ENCODE measurements at places on chromosomes 2 and 18.

DNA sequence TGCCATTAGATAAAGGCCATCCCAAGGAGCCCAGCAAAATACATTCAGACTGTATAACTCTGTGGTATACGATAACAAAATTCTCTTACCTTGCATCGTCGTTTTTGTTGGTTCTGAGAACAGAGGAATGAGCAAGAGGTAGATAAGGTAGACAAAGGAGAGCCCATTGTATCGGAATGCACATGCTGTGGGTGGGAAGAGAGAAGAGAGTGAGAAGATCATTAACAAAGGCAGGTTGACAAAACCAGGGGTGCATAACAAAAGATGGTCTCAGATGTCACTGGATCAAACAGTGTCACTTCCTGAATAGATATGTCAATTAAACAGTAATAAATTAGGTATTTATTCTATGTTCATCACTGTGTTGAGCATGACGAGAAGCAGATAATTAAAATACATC lies 83.3 kb downstream of the PIEZO2 start:
- DNase-seq: no peak

DNA sequence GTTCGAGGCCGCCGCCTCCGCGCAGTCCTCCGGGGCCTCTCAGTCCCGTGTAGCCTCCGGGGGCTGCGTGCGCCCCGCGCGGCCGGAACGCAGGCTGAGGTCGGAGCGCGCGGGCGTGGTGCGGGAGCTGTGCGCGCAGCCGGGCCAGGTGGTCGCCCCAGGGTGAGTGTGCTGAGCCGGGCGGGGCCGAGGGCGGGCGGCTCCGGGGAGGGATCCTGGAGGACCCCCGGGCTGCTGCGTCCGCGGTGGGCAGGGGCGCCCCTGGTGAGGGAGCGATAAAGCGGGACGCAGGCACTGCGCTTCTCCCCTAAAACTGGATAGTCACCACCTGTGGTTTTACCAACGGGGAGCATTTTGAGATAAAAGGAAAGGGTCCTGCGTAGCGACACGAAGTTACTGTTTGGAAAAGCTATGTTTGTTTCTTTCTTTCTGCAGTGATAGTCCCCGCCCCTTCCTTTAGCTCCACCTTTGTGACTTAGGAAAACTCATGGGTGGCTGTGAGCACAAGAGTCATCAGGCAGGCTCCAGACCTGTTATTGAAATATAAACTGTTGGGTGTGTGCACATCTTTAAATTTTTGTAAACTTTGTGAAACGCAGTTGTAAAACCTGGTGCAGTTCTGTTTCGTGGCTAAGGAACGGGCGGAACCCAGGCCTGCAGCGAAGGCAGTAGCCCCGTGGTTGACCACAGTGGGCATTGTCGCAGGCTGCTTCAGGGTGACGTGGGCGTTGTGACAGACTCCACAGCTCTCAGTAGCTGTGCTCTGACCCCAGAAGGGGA lies 687 bp downstream of the CTDP1 start:
- no peak for DNase-seq

DNA sequence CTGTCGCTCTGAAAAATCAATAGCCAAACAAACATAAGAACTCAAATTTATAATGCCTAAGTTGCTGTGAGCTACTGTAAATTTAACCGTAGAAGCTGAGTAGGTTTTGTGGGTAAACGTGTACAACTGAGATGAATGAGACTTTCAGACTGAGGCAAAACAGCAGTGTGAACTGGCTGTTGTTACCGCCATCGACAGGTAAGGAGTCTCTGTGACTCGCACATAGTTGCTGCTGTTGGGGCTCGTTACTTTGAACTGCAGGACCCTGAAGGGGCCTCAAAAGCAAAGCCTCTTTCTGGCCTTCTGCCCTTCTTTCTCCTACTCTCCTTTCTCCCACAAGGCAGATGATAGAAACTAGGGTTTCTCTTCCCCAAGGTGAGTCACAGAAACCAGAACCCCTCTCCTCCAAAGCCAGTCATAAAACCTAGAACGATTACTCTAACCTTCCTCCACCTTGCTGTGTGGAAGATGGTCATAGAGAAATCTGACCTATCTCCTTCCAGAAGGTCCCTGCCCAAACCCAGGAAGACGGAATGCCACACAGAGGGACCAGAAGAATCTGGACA lies 101.2 kb downstream of the DLGAP1 start:
- DNase-seq: no peak

DNA sequence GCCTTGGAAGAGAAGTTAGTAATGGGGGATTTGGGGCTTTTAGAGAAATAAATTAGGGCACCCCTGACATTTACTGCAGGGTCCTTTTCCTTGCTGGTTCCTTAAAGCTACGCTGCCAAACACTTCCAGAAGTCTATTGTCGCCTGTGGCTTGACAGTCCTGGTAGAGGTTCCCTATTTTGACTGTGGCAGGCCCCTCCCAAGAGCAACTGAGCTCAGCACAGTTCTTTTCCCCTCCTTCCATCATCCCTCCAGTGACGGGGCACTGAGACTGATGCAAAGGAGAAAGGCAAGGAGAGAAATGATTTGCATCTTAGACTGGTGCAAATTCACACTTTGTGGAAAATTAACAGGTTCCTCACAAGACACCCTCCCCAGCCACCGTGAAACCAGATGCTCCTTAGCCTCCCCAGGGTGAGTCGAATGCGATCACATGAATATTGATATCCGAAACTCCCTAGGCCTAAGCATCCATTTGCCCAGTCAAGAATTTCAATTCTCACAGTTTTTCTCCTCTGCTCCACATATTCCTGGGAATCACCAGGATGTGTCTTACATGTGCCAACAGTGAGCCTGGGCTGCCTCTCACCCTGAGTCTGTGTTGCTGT lies 45.4 kb downstream of the RABL2A start:
- no peak for DNase-seq

DNA sequence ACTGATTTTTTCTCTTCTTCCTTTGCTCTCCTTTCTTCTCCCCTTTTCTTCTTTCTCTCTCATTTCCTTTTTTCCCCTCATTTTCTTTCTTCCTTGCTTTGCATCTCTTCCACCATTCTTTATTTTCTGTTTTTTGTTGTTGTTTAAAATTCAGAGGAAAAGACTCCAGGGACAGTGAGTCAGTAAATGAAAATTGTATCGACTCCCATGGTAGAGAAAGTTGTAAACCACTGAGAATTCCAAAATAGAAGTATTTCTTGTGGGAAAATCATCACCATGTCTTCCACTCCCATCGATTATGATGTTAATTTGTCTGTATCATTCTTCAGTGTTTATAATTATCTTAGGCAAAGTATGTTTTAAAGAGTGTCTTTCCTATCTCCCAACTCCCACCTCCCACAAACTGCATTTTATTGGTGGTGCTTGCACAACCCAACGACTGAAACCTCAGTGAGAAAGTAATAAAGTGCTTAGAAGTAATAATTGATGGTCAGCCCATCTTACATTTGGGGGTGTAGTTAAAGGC lies 134.3 kb downstream of the IRS1 start:
- no peak for DNase-seq

- DNase-seq: no peak
These were observed 164.3 kb downstream of the GALNT1 start for GRCh38 chr18:35745814-35746213.

GRCh38 chr18:60446821-60447220 lies 74.2 kb upstream of the MC4R start:
- DNase-seq: no peak

DNA sequence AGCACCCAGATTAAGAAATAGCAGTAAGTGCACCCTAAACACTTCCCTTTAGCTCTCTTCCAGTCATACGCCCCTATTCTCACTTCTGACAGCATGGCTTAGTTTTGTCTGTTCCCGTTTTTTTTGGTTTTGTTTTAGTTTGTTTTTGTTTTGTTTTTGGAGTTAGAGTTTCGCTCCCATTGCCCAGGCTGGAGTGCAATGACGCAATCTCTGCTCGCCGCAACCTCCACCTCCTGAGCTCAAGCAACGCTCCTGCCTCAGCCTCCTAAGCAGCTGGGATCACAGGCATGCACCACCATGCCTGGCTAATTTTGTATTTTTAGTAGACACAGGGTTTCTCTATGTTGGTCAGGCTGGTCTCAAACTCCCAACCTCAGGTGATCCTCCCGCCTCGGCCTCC lies 2067.7 kb downstream of the SUCLG1 start:
- no peak for DNase-seq
